ENCODE measurements at places on chromosomes 3 and 15. TPM values are rescaled to one million over a fixed set of nuclear protein-coding genes. Genes with fewer than 3 reads are reported as not detected.

- no peak for DNase-seq
These were observed 959 bp downstream of the ZNF592 start for GRCh38 chr15:84749111-84749991.

GRCh38 chr3:167054926-167055325 lies 325.2 kb downstream of the ZBBX start:
- no peak for DNase-seq

GRCh38 chr15:52143873-52144272 lies 31.3 kb upstream of the BCL2L10 start:
- no peak for DNase-seq

Gene ALDH1L1
- total RNA-seq, result not detected

DNA sequence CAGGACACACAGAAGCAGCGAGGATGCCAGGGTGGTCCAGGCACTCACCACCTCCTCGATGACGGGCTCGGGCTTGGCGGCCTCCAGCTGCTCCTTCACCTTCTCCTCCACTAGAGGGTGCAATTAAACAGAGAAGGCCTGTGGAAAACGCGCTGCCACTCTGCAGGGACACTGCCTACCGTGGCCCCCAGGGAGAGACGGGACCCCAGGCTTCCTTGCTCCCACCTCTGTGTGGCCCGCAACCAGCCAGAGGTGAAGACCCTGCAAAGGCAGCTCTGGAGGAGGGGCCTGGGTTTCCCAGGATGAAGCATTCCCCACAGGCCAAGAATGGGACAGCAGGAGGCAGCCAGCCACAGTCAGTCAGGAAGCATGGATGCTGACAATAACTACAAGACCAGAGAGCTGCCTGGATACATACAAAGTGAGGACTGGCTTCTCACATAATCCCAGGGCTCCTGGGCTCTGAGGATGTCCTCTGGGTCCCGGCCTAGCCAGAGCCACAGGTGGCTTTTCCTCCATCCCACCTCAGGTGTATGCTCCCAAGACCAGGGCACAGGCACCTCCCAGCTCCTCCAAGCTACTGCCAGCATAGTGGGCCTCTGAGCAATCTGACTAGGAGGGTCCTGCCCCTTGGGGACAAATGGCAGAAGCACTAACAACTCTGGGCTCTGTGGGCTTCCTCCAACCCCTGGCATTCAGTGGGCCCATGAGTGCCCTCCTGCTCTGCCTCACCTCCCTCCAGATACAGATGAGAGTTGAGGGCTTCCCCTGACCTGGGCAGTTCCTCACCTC lies 46.2 kb downstream of the PTH1R start:
- DNase-seq, result no peak

Gene RLBP1
- total RNA-seq, result not detected

DNA sequence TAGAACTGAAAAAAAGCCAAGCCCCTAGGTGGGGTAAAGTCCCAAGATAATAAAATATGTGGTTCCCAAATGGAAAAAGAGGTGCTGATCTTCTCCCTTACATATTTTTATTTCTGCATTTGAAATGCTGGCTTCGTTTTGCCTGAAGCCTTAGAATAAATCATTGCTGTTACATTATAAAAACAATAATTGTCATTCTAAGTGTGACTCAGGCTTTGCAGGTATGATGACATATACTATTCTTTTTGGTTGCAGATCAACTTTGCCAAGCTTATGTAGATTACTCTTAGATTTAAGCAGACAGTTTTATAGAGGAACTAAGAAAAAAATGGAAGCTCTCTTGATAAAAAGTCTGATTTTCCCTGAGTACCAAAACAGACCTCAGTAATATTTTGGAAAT lies 7.5 kb downstream of the IDH3A start:
- DNase-seq, result no peak
